ENCODE measurements at places on chromosomes 1 and 21. TPM values are rescaled to one million over a fixed set of nuclear protein-coding genes. Genes with fewer than 3 reads are reported as not detected.
A peak's percentile ranks its signal among the peaks of the same experiment; 100 is the strongest.

DNA sequence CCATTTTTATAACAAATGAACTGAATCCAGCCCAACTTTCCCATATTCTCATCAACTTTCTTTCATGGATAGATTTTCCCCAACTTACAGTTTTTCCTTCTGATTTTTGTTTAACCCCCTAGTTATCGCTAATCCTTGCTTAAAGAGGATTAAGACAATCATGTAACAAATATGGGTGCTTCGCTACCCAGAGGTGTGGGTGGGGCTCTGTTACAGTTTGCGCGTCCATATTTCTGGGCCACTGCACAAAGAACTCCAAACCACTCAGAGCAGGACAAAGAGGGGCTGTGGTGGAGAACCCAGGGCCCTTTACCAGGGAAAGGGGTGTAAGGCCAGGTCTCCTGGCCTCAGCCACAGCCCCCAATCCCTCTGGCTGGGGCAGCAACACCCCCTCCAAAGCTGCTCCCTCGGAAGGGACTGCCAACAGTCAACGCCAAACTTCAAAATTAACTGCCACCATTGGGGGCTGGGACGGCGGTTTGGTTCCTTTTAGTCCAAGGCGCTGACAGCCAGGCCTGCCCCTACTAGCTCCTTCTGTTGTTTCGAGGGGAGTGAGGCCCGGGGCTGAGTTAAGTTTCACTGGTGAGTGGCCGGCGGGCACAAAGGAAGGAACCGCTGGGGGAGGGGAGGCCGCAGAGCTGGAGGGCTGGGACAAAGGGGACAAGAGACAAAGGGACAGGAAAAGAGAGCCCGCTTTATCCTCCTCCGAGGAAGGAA, 27.9 kb downstream of the SSBP3 start:
- DNase-seq = no peak
- H3K4me1 ChIP-seq = peaks cover 38% of the 10 kb centered on the region
- H3K27me3 ChIP-seq = no peaks in the 10 kb centered on the region
- H3K4me3 ChIP-seq = no peak overlapping the region
- peak overlapping the region; percentile 75 for H3K27ac ChIP-seq

- no peak overlapping the region for H3K27ac ChIP-seq
- H3K4me1 ChIP-seq = peaks cover 6% of the 10 kb centered on the region
- no peaks in the 10 kb centered on the region for H3K27me3 ChIP-seq
- peaks cover 14% of the 10 kb centered on the region for H3K36me3 ChIP-seq
- H3K4me3 ChIP-seq = no peak overlapping the region
These were observed 65.5 kb downstream of the ERI3 start for GRCh38 chr1:44289530-44289929.

GRCh38 chr1:177340601-177341067, 169.9 kb downstream of the BRINP2 start:
- H3K27me3 ChIP-seq = no peaks in the 10 kb centered on the region
- H3K4me3 ChIP-seq = no peak overlapping the region
- H3K36me3 ChIP-seq = no peaks in the 10 kb centered on the region
- DNase-seq = no peak

BRWD1 gene
- total RNA-seq = 71.9 TPM

GRCh38 chr1:182588500-182589396, at the start of gene RNASEL:
Gene RNASEL (minus strand): TSS chr1:182589256. CDS start chr1:182586806, 2,450 bp downstream.
- H3K4me1 ChIP-seq = peaks cover 36% of the 10 kb centered on the region
- no peaks in the 10 kb centered on the region for H3K27me3 ChIP-seq
- H3K36me3 ChIP-seq = peaks cover 9% of the 10 kb centered on the region
- peak within 1 kb of the TSS; percentile 99 for H3K27ac ChIP-seq
- peak; percentile 39 for DNase-seq
- H3K4me3 ChIP-seq = peak within 1 kb of the TSS; percentile 99

GRCh38 chr1:39398278-39399021, 93.0 kb upstream of the BMP8A start:
- no peaks in the 10 kb centered on the region for H3K27me3 ChIP-seq
- peak overlapping the region; percentile 71 for H3K4me3 ChIP-seq
- peak overlapping the region; percentile 65 for H3K27ac ChIP-seq
- DNase-seq = no peak
- peaks cover 7% of the 10 kb centered on the region for H3K36me3 ChIP-seq
